ENCODE measurements at places on chromosomes 4 and X. TPM values are rescaled to one million over a fixed set of nuclear protein-coding genes. Genes with fewer than 3 reads are reported as not detected.

AVPR2 gene
- not detected for total RNA-seq

FAT4 gene
- 26.6 TPM for total RNA-seq

GRCh38 chr4:142556048-142556447, 290.1 kb downstream of the INPP4B start:
- DNase-seq, result no peak

PALLD gene
- total RNA-seq, result 58.7 TPM

REPS2 gene
- total RNA-seq, result 0.58 TPM

- DNase-seq, result no peak
These were observed 20.9 kb downstream of the SAGE1 start for GRCh38 chrX:135914404-135914803.

DNA sequence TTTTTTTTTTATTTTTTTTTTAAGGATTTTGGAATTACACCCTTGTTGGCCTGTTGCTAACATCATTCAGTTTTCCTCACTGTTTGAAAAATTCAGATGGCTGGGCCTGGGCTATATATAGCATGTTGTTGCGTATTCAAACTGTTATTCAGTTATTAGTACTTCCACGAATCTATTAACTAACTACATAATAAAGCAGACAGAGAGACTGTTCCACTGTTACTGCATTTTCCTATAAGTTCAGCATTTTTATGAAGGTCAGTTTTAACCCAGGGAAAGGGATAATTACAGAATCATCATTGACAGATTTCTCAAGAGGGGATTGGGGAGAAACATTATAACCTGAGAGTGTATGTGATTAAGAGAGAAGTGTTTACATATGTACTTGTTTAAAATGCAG, 3.1 kb downstream of the DOCK11 start:
- no peak for DNase-seq

DNA sequence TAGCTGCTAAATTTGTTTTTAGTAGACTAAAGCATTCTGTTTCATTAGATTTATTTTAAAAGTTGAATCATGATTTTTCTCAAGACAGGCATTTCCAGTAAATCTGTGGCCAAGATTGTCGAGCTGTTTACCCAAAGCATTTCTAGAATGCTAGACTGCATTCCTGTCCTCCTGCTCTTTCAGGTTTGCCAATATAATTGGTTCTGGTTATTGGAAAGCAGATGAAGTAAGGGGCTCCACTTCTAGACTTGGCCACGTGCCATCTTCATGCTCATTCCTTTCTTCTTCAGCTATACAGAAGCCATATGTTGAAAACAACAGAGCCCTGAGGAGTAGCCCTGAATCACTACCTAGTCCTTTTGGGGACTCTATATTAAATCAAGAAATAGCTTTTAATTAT, 62.5 kb downstream of the PGRMC2 start:
- no peak for DNase-seq

GRCh38 chrX:134604701-134605311, 53.5 kb downstream of the PLAC1 start:
- no peak for DNase-seq

GRCh38 chrX:63746278-63746677, 38.7 kb downstream of the ARHGEF9 start:
- DNase-seq, result no peak

SNX12 gene
- total RNA-seq, result 78.3 TPM

DNA sequence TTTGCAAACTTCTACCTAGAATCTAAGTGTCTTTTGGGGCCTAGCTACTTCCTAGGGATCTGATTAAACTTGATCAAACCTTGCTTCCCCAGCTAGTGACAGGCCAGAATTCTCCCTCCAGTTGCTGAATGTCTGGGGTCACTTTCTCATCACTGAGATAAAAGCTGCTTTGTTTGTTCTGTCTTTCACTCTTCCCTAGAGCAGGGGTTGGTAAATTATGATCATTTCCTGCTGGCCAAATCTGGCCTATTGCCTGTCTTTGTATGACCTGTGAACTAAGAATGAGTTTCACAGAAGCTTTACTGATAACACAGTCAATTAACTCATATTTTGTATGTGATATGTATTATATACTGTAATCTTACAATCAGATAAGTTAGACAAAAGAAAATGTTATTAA, 157.8 kb upstream of the AADAT start:
- no peak for DNase-seq

DNA sequence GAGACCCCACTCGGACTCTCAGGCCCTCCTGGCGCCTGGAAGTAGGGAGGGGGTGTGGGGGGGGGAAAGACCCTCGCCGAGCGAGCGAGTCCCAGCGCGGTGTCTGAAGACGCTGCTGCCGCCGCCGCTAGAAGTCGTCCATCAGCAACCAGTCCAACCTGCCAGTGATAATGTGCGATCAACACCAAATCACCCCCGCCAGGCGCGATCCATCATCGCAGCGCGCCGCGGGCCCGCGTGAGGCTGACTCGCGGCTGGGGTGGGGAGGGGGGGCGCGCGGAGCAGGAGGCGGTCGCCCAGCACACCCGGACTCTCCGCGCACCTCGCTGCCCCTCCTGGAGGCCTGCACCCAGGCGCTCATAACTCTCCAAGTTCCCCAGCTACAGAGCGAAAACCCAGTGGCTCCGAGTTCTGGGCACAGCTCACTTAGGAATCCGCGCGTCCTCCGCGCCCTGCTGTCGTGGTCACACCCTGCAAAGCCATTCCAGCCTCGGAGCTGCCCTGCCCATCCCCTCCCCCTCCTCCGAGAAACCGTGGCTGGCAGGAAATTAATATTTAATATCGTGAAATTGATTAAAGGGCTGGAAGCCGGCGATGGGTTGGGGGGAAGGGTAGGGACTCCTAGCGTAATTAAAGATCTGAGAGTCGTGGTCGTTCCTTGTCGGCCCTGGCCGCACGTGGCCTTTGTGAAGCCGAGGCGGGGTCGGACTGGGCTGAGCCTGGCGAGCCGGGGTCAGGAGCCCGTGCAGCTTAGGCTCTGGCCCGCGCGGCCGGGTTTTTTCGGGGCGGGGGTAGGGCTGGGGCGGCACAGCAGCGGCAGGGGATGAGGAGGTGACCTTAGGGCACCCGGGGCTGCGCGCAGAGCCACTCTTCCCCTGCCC, 58.1 kb upstream of the BCOR start:
- no peak for DNase-seq

SHROOM4 gene
- 7.2 TPM for total RNA-seq

GRCh38 chr4:147799986-147800555, 68.2 kb downstream of the ARHGAP10 start:
- DNase-seq, result no peak

GRCh38 chr4:70734168-70734954, 12.6 kb downstream of the RUFY3 start:
- no peak for DNase-seq

DNA sequence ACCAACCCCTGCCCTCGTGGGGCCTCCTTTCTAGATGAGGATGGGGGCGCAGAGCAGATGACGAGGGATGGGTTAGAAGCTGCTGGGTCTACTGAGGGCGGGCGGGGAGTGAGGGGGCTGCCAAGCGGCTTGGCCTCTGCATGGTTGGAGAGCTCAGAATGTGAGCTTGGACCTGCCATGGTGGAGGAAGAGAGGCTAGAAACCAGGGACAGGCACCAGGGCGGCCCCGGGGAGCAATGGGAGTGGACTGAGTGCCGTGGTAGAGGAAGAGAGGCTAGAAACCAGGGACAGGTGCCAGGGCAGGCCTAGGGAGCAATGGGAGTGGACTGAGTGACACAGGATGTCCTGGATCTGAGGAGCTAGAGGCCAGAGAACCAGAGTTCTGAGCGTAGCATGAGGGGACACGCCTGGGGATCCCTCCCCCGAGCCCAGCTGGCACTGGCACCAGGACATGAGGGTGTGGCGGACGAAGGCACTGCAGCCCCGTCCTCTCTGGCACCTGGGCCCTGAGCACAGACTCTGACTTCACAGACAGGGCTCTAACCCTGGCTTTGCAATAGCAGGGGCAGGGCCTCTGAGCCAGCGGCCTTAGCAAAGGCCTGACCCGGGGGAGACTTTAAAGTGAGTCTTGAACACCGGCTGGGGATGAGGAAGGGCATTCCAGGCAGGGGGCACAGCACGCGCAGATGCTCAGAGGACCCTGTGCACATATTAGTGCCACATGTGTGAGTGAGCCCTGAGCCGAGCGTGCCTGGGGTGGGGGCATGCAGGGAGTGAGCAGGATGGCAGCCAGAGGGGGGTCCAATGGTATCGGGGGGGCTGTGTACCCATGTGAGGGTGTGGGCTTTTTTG, 214.0 kb upstream of the PSAPL1 start:
- DNase-seq, result no peak

DNA sequence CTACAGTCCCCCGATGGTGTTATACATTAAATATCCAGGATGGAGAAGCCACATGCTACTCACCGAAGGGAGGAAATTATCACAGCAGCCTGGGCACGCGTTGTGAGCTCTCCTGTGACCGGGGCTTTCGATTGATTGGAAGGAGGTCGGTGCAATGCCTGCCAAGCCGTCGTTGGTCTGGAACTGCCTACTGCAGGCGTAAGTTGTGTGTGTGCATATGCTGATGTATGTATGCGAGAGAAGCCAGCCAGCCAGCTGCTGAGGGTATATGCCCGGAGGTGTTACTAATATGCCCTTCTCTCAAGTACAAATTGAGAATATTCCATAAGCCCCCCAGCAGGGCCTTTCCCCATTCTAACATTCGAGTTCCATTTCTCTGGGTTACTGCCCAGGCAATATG, 18.2 kb downstream of the SRPX2 start:
- DNase-seq, result no peak

DNA sequence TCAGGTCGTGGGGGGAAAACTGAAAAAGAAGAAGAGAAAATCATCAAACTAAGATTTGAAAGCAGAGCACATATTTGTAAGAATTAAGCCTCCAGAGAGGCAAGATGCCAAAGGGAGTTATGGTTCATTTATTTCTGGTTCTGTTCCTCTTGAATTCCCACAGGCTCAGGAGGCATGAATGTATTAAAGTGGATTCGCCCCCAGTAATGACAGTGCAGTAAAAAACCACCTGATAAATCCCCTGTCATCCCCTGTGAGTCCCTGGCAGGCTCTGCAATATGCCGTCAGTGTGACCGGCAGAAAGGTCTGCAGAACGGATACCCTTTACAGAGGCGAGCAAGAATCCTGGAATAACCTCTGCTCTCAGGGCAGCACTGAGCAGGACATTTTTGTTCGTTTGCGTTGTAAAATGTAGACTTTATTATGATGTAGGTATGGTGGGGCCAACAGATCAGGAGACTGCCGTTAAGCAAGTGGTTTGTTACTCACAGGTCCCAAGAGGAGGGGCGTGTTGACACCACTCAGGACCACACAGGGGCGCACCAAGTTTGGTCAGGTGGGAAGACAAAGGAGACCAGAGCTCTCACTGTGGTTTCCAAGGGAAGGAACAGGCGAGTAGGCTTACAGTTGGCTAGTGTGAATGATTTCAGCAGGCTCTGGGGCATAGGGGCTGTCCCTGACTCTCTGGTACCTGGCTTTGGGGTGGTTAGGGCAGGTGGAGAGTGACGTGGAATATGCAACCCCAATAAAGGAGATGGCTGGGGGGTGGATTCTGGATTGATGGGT, 75.3 kb downstream of the DHRSX start:
- no peak for DNase-seq

UGT2A1 gene
- not detected for total RNA-seq

- no peak for DNase-seq
These were observed 45.6 kb upstream of the USP46 start for GRCh38 chr4:52704661-52705060.

GAGE12F gene
- not detected for total RNA-seq

ZNF711 gene
- total RNA-seq, result 24.0 TPM

- DNase-seq, result no peak
These were observed 50.7 kb upstream of the USP38 start for GRCh38 chr4:143133977-143134376.

AKAP4 gene
- not detected for total RNA-seq

POLN gene
- total RNA-seq, result 5.6 TPM

IGFBP7 gene
- total RNA-seq, result 0.82 TPM

GRCh38 chr4:119039779-119040178, 95.9 kb upstream of the MYOZ2 start:
- no peak for DNase-seq

GRCh38 chrX:127324128-127324527, 504.6 kb downstream of the PRR32 start:
- DNase-seq, result no peak

Measured in neural crest cell (in vitro differentiated cells).